ENCODE measurements at places on chromosomes 3 and 15. TPM values are rescaled to one million over a fixed set of nuclear protein-coding genes. Genes with fewer than 3 reads are reported as not detected.

The SLC28A2 gene
- not detected for total RNA-seq

DNA sequence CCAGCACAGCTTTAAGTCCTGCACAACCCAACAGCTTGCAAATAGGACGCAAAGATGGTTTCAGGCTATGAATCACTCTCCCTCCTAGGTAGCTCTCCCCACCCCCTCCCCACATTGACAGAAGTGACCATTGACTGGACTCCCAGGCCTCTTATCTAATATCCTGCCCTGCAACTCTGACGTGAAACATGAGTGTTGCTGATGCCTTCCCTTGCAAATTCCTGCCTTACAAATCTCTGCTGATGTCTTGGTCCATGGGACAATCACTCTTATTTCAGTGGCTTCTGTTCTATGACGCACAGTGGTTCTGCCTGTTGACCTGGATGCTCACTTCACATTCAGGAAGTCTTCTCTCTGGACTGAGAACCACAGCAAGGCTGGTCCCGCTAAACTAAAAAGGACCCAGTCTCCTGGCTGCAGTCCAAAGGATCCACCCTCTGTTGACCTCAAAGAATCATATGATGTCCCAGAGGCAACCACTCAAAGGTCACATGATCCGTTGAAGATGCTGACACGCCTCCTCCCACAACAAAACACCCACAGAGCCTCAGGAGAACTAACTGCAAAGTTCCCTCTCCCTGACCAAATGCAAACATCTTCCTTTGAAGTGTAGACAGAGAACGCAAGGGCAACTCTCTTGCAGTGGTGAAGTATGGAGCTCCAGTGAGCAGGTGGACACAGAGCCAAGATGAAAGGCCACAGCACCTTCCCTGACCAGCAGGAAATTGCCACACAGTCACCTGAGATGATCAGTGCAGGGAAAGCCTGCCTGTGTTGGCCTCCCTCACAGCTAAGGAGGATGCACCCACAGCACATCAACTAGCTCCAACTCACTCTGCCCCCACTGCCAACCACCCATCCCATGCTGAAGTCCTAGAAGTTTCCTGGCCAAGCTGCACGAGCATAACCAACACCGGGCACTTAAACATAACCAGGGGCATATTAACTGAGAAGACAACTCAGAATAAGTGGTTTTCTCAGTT, 112.3 kb downstream of the ADAMTS17 start:
- no peak for DNase-seq

DNA sequence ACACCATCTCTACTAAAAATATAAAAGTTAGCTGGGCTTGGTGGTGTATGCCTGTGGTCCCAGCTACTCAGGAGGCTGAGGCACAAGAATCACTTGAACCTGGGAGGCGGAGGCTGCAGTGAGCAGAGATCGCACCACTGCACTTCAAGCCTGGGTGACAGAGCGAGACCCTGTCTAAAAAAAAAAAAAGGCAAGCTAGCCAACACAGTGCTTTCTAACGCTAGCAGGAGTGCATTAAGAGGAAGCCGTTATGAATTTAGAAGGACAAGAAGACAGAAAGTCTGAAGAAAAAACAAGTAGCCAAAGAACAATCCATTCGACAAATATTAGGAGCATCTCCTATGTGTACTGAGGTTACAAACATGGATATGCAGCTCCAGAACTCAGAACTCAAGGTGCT, 28.6 kb downstream of the BHLHE40 start:
- DNase-seq, result no peak

The ACVR2B gene
- total RNA-seq, result 15.3 TPM

DNA sequence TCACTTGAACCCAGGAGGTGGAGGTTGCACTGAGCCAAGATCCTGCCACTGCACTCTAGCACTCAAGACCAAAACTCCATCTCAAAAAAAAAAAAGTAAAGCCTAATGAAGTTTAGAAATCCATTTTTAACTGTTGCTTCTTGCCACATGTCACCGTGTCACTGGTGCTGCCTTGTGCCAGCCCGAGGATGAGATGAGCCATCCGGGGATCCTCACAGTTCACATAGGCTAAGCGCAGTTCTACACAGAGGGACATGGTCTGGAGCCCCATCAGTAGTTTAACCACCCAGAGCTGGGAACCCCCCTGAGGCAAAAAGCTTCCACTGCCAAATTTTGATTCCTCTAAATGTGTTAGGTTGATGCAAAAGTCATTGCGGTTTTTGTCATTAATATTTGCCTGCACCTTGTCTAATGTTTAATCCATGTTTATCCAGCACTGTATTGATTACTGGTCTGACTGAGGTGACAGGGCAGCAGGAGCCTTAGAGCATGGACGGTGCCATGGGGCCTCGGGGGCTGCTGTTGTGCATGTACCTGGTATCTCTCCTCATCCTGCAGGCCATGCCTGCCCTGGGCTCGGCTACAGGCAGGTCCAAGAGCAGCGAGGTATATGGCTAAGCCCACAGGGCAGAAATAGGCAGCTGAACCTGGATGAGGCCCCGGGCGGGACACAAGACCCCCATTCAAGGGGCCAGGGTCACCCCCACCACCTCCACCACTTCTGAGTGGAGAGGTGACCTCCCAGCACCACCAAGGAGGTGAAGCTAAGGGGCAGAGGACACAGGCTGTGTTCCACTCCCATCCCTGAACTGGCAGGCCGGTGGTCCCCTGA, at the start of gene ITIH1:
Gene ITIH1 (plus strand): TSS at position 473 of the 832 bp plus-strand sequence. CDS start 17 bp downstream, at position 490.
- DNase-seq, result no peak

DNA sequence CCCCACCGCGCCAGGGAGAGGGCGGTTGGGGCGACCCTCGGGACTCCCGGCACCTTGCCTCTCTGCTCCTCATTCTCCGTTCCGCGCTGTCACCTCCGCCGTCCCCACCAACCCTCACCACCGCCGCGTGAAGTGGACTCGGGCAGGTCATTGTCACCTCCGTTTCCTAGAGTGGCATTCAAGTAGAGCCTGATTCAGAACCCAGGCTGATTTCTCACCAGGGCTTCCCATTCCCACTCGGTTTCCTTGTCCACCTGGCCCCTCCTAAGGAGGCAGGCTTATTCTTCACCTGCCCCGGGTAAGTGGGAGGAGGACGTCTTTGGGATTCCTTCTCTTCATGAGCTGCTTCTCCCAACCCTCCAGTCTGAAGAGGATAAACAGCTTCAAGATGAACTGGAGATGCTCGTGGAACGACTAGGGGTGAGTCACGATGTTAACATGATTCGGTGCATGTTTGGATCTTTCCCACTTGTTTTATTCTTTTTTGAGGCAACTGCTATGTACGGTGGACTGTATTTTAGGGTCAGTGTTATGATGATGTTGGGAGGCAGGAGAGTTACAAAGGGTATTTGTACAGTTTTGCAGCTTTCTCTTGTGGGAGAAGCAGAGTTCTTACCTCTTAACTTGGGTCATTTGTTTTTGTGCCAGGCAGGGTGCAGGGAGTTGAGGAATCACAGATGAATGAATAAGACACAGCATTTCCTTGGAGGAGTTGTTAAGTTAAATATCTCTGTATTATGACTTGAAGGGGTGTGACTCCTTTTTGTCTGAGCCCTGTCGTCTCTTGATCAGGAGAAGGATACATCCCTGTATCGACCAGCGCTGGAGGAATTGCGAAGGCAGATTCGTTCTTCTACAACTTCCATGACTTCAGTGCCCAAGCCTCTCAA, 692 bp downstream of the PSMD2 start:
- no peak for DNase-seq

DNA sequence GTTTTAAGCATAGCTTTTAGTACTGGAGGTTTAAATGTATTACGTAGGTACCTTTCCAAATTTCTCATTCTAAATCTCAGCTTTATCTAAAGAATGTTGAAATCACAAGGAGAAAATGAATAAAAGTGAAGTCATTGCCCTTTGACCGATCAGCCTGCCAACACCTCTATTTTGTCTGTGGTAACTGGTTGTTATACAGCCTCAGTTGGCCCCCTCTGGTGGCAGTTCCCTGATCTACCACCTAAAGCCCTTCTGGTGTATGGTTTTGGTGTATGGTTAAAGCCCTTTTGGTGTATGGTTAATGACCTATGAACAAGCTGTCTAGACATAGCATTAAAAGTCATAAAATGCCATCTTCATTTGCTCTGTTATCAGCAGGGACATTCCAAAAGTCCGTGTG, 378.2 kb upstream of the AZI2 start:
- no peak for DNase-seq

GRCh38 chr15:72463702-72464101, 10.4 kb upstream of the ARIH1 start:
- no peak for DNase-seq

The SLC22A14 gene
- not detected for total RNA-seq

GRCh38 chr3:157134620-157135191, 25.2 kb downstream of the CCNL1 start:
- DNase-seq, result peak; percentile 74

The TRAT1 gene
- 0.39 TPM for total RNA-seq

DNA sequence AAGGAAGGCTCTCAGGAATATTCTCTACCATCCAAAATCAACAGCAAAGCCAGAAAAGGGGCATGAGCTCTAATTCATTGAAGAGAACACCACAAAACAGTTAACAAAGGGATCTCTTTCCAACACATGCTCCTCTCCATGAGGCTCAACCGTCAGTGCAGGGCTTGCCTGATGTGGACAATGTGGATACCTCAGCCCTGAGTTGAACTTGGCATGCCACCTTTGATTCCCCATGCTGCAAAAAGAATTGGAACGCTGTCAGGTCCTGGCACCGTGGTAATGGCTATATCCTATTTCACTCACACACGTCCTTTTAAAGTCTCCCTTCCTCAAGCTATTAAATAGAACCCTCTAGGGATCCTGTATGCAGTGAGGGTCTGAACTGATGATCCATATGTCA, 30.7 kb upstream of the IP6K2 start:
- DNase-seq, result no peak

- peak; percentile 25 for DNase-seq
These were observed 56.6 kb downstream of the MESD start for GRCh38 chr15:80932989-80933388.

The SELENOS gene
- 80.0 TPM for total RNA-seq

GRCh38 chr3:15409239-15409638, 18.1 kb downstream of the METTL6 start:
- no peak for DNase-seq

- DNase-seq, result no peak
These were observed 14.8 kb downstream of the CYP1A2 start for GRCh38 chr15:74763416-74763815.

The PEX5L gene
- 29.1 TPM for total RNA-seq

GRCh38 chr3:129291236-129291886, 12.7 kb downstream of the HMCES start:
- DNase-seq, result no peak

All from tibial nerve (tissue), 4 donors.